CD4-positive, alpha-beta T cell treated with Interleukin-2 at 100 ng/mL for 4 hours (primary cell): ENCODE measurements at places on chromosomes 6 and 20.

DNA sequence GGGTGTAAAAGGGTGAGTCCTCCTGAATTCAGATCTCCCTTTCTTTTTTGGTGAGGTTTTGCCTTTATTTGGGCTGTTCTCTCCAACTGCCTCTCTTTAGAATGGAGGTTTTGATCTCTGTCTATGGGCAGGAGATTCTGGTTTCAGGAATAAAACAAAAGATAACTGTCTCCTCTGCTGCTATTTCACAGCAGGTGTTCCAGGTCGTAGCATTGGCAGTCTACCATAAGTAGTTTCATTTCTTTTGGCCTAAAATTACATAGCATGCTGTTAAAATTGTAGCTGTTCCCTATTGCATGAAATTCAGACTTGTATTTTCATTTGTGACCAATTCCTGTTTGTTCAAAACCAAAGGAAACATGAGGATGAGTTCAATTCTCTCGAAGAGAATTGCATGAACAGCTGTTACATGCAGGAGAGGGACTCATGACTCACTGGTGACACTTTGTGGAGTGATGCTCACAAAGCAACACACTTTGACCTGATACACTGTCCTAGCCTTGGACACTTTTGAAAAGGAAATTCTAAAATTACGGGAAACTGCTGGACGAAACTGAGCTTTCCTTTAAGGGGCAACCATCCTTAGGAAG lies 76.8 kb upstream of the SIRPG start:
- DNase-seq = peak; percentile 63

DNA sequence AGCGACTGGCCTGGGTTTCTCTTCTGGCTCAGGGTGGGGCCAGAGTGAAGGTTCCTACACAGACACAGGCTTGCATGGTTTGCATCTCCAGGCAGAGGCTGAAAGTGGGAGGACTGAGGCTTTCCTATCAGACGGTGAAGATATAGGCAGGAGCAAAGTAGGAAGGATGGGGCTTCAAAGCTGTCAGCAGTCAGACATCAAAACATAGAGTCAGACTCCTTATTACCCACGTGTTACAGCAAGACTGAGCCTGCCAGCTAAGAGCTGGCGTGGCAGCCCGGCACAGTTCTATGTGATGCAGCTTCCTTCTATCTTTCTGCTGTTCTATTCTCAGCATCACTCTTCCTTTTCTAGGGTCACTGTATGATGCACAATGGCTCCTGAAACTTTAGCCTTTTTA lies 445.1 kb downstream of the DOK5 start:
- no peak for DNase-seq

DNA sequence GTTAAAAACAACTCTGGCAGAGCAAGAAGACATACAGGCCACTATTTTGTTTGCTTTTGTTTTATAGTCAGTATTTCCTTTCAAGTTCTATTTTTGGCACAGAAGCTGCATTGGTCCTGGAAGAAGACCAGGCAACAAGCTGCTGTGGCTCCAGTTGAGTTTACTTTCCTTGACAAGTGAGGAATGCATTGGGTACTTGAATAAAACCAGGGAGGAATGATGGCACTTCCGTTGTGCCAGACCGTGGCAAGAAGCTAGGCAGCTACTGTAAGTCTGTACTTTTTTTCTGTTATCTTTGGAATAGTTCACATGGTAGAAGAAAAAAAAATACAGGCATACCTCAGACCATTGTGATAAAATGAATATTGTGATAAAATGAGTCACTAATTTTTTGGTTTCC lies 66.3 kb downstream of the NCOA3 start:
- DNase-seq = no peak

- no peak for DNase-seq
Observed at GRCh38 chr6:164097551-164098398, 683.3 kb downstream of the QKI start.

DNA sequence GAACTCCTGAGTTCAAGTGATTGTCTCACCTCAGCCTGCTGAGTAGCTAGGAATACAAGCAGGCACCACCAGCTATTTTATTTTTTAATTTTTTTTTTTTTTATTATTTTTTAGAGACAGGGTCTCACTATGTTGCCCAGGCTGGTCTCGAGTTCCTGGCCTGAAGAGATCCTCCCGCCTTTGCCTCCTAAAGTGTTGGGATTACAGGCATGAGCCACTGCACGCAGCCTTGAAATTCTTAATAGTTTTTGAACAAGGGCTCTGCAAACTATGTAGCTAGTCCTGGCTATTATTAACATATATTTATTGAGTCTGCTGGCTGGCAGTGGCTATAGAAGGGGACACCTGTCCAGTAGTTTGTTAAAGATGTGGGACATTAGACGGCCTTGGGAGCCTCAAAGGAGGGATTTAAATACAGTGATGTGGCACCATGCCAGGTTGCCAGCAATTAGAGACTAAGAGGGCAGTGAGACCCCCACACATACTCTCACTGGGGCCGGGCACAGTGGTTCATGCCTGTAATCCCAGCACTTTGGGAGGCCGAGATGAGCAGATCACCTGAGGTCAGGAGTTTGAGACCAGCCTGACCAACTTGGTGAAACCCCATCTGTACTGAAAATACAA lies 21.1 kb upstream of the TAF8 start:
- no peak for DNase-seq

GRCh38 chr20:13223736-13224520 lies 2.9 kb downstream of the ISM1 start:
- no peak for DNase-seq

- no peak for DNase-seq
Observed at GRCh38 chr6:163008626-163009025, 280.9 kb downstream of the PACRG start.

DNA sequence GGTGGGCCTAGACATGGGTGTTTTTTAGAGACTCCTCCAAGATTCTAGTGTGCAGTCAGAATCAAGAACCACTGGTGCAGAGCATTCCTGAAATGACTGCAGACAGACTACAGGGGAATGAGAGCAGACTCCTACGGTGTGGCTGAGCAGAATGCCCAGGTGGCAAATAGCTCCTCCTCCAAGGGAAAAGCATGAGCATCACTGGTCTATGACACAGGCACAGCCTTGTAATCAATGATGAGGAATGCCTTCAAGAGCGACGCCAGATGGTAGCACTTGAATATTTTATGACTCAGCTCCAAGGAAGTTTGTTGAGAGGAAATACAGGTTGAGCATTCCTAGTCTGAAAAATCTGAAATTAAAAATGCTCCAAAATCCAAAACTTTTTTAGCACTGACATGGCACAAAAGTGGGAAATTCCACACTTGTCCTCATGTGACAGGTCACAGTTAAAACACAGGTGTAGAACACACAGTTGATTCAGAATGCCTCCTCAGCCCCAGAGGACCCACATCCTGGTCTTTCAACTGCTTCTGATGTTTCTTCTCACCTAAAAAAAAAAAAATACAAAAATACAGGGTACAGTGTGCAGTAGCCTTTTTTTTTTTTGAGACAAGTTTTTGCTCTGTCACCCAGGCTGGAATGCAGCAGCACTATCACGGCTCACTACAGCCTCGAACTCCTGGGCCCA lies 10.6 kb upstream of the FAM8A1 start:
- DNase-seq = no peak

GRCh38 chr6:145372671-145373151 lies 362.6 kb downstream of the EPM2A start:
- peak; percentile 50 for DNase-seq

GRCh38 chr20:10381477-10381876 lies 52.5 kb downstream of the MKKS start:
- no peak for DNase-seq

- DNase-seq = no peak
Observed at GRCh38 chr6:140844167-140844566, 1288.6 kb upstream of the GJE1 start.

DNA sequence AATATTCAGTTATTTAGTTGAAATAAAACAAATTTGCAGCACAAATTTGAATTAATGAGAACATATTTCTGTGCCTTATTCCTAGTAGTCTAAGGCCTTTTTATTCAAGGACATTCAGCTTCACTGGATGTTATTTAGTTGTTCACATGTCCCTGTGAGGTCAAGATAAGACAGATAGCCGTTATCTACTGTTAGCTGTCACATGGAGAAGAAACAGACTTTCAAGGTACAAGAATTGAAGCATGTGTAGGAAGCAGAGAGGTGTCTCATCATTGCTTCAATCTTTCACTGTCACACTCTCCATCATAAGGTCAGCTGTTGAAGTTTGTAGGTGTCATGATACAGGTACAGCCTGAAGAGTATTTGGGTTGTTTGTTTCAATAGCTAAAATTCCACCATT lies 112.9 kb upstream of the JAG1 start:
- no peak for DNase-seq
